Mononuclear cell (primary cell): ENCODE measurements at places on chromosomes 1 and 21. TPM values are rescaled to one million over a fixed set of nuclear protein-coding genes. Genes with fewer than 3 reads are reported as not detected.

The AMY1A gene
- total RNA-seq, result not detected

The MRPL20 gene
- 39.5 TPM for total RNA-seq

The RGS8 gene
- not detected for total RNA-seq

The TRIM17 gene
- total RNA-seq, result 0.42 TPM

The GPR25 gene
- total RNA-seq, result 0.84 TPM
